NCI-H1436 treated with DMSO at 0.1 percent for 48 hours (cell line): ENCODE measurements at places on chromosomes 16 and 17.

DNA sequence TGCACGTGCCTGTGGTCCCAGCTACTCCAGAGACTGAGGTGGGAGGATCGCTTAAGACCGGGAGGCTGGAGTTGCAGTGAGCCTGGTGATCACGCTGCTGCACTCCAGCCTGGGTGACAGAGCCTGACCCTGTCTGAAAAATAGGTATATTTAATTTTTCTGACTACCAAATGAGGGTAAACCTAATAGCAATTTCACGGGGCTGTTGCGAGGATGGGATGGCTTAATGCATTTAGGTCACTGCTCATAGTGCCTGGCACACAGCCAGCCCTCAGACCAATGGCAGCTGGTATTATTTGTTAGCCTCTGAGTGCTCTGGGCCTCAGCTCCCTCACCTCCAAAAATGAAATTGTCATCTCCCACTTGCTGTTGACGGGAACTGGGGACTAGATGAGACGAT, 5.9 kb upstream of the CDIP1 start:
- no peak for DNase-seq

- no peak for DNase-seq
Observed at GRCh38 chr17:49255125-49255524, 24.5 kb upstream of the PHOSPHO1 start.

GRCh38 chr16:88019821-88020515, 68.7 kb downstream of the BANP start:
- no peak for DNase-seq

DNA sequence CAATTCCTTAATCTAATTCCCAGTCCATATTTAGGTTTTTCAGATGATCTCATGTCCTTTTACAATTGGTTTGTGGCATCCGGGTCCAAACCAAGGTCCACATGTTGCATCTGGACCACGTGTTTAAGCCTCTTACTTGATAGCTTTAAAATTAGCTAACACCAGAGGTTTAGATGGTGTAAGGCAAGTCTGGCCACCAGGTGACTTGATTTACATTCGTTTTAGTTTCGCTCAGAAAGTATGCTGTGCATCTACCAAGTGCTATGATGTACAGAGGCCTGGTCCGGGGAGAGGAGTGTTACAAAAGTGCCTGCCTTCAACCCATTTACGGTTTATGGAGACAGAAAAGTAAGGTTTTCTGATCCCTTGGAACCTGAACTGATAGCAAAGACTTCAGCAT, 878 bp upstream of the DNAJA2 start:
- DNase-seq = no peak

- DNase-seq = no peak
Observed at GRCh38 chr16:86827521-86827920, 249.2 kb downstream of the FOXL1 start.

DNA sequence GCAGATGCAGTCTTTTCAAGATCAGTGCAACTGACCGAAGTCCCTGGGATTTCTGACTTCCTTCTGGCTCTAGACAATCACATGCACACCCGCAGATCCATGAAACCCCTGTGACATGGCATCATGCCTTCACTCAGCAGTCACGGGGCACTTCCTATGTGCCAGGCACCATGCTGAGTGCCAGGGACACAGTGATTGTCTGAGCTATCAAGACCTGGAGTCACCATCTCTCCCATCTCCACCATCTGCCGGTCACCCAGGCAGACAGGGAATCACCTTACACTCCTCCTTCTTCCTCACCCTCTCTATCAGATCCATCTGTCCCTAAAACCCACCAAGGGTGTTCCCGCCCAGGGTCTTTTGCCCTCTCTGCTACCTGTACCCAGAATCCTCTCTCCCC, 5.3 kb downstream of the BEAN1 start:
- DNase-seq = no peak

- DNase-seq = no peak
Observed at GRCh38 chr16:72426386-72426785, 254.4 kb upstream of the PMFBP1 start.

DNA sequence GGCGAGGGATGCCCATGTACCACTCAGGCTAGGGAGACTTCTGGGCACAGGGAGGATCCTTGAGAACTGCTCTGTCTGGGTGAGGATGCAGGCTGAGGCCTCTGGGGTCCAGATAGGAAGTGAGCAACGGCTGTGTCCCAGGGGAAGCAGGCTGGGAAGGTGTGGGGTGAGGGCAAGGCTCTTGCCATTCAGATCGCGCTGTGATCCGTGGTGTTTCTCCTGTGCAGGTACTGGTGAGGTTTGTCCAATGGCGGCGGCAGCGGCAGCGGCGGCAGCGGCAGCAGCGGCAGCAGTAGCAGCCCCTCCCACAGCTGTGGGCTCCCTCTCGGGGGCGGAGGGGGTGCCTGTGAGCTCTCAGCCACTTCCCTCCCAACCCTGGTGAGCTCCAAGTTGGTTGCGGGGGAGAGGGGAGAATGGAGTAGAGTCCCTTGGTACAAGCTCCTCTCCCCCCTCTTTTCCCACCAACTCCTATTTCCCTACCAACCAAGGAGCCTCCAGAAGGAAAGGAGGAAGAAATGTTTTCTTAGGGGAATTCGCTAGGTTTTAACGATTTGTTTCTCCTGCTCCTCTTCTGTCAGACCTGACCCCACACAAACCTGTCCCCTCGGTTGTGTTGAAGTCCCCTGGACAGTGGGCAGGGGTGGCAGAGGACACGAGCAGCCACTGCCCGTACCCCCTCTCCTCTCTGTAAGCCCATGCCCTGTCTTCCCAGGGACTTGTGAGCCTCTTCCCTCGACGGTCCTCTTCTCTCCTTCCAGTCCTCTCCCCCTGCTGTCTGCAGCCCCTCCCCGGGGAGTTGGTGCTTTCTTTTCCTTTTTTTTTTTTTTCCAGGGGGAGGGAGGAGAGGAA, 1.9 kb upstream of the PRRT2 start:
- DNase-seq = no peak

DNA sequence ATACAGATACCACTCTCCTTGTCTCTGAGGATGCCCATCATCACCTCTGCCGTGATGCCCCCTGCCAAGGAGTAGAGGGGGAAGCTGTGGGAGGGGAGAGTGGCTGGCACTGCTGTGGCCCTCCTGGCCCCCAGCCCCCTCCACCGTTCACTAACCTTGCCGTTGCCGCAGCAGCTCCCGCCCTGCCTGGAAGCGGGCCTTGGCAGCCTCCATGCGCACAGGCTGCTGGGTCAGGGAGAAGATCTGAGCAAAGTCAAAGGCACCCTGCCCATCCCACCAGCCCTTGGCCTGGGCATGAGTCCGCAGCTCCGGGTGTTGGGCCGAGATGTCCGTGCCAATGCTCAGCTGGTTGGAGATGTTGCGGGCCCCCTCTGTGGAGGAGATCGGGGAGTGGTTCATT, 2.4 kb downstream of the SCRN2 start:
- DNase-seq = no peak

- no peak for DNase-seq
Observed at GRCh38 chr16:30582611-30583340, 2.7 kb downstream of the ZNF785 start.

DNA sequence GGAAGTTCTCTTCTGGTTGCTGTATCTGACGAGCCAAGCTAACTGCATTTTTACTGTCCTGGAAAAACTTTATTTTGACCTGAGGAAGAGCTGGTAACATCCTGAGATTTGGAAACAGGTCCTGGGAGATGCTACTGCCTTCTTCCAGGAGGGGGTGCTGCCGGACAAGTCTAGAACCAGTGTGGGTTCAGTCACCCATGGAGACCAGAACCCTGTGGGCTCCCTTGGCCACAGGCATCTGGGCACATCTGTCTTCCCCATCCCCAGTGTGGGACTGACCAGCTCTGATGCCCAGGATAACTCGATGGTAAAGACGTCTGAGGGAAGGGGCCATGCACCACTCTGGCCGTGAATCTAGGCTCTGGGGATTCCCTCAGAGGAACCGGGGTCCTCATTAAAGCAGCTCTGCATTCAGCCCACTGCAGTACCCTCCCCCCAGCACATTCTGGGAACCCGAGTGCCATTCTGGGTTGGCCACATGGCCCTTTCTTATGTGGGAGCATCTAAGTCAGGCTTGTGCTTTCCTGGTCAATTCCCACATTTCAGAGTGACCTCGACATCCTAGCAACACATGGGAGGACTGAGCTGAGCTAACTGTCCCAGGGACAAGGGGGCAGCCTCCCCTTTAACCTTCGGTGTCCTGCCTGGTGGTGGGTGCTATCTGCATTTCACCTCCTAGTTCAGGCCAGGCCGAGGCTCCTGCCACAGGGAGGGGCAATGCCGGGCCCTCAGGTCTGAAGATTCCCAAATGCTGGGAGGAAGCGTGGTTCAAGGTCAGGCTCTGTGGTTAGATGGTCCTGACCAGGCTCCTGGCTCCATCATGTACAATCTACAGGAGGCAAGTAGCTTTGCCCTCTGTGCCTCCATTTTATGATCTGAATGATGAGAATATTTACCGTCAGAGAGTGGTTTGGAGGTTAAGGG, 6.4 kb downstream of the C16orf86 start:
- DNase-seq = no peak

DNA sequence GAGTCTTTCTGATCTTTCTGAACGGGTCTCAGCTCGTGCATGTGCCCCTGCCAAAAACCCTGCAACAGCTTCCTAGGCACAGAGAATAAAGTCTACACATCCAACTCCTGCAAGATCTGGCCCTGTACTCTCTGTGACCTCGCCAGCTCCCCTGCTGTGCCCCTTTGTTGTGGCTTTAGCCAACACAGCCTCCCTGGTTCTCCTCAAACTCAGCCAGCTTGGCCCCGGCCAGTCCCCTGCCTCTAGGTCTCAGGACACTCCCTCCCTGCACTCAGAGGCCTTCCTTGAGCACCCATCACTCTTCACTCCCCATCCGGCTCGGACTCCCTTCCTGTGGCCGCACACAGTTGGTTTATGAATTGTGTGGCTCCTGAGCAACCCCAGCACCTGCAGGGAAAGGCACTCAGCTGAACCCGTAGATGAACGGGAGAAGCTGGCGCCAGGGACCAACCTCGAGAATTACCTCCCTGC, 1.4 kb downstream of the CEP131 start:
- DNase-seq = no peak

DNA sequence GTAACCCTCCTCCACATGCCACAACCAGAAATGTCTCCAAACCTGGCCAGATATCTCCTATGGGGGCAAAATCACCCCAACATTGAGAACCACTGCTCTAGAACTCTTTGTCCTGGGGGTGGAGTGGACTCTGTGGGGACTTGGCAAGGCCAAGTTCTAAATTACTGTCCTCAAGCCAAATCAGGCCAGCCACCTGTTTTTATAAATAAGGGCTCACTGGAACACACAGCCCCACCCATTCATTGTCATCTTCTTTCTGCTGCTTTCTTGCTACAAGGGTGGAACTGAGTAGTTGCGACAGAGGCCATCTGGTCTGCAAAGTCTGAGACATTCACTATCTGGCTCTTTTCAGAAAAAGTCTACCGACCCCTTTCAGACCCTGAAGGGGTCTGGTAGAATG, 26.8 kb upstream of the TMEM220 start:
- no peak for DNase-seq

DNA sequence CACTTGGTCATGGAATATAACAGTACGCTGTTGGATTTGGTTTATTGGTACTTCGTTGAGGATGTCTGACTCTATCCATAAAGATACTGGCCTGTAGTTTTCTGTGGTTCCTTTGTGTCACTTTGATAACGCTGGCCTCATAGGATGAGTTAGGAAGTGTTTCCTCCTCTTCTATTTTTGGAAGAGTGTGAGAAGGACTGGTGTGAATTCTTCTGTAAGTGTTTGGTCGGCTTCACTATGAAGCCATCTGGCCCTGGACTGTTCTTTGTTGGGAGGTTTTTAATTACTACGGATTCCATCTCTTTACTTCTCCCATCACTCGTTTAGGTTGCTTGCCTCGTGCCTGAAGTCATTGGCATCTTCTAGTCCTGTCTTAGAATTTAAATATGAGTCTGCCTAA, 117.3 kb downstream of the OR1D5 start:
- no peak for DNase-seq

DNA sequence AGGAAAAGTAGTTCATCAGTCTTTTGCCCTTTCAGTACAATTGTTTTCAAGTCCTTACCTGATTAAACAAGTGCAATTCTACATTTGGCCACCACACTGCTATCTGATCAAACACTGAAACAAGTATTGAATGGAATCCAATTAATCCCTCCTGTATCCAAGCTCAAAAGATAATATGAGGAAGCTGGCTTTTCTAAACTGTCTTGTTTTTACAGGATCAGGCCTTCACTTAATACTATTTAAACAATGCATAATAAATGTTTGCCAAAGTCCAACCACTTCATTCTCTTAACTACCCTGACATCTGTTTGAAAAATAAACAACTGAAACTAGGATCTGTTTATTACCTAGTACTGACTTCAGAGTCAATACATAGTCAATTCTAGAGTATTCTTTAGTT, 131.6 kb downstream of the MRTFB start:
- DNase-seq = no peak

- DNase-seq = no peak
Observed at GRCh38 chr17:72494566-72494965, 373.7 kb downstream of the SOX9 start.

DNA sequence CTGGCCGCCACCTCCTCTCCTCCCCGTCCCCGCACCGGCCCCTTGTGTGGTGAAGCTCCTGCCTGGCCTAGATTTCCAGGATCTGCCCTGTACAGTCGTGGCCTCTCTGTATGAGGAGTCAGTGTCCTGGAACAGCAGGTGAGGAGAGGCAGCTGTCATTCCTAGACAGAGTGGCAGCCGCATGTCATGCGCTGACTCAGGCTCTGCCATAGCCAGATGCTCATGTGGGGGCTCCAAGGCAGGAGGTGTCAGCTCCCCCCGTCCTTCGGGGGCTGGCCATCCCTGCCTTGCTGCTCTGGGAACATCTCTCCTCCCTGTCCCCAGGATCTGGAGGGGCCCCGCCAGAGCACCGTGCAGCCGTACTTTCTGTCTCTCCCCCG, 60.4 kb downstream of the BAIAP2 start:
- DNase-seq = no peak

DNA sequence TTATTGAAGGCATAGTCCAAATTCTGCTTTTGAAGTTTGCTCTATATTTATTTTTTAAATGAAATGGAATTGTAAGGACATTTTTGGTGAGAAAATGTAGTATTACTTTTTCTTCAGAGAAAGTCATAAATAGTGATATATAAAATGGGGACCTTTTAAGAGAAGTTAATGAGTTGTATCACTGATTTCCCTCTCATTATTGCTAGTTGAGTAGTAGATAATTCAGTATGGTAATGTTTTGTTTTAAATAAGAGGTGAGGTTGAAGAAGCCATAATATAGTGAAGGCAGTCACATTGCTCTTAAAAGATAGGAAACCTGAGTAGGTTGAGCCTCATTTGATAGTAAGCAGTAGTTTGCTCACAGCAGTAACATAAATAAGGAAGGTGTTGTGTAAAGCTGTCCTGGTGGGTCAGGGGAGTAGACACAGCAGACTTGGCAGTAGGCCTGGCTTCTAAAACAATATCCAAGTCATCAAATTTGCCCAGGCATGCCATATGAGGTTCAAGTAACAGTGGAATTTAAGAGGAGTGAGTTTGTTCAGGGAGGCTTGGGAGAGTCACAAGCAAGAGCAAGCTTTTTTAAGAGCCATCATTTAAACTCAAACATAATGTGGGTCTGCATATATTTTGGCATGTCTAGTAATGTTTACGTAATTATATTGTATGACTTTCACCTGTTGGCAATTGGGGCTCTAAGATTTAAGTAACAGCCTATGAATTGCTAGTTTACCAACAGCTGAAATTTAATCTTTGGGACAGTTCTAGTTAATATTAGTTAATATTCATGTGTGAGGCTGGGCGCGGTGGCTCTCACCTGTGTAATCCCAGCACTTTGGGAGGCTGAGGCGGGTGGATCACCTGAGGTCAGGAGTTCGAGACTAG, 6.5 kb downstream of the NFATC3 start:
- peak; percentile 57 for DNase-seq
